CD4-positive, alpha-beta T cell treated with Interleukin-2 at 100 ng/mL for 4 hours (primary cell): ENCODE measurements at places on chromosomes 3 and 15.

- no peak for DNase-seq
These were observed 55.9 kb upstream of the MCTP2 start for GRCh38 chr15:94175420-94175819.

- no peak for DNase-seq
These were observed 186.5 kb downstream of the FOXP1 start for GRCh38 chr3:71397046-71397445.

DNA sequence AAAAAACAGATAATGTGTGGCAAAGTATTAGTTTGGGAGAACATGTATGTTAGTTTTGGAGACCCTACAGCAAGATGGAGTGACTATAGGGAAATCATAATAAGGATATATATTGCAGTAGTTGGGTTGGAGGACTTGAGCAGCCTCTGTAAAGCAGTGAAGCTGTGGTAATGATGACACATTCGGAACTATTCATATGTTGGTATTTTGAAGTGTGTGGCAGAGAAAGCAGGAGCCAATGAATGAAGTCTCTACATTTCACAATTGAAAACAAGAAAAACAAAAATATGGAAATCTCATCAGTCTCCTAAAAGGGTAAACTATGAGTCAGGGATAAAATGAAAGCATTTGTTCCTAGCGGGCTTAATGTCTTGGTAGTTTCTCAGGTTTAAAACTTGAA lies 645.9 kb downstream of the OTOL1 start:
- DNase-seq = no peak

- peak; percentile 87 for DNase-seq
These were observed at the start of gene KPNA1 for GRCh38 chr3:122514123-122515019. Gene KPNA1 (minus strand): TSS chr3:122514939. CDS start chr3:122496565, 18,374 bp downstream.

- no peak for DNase-seq
These were observed 34.3 kb upstream of the PLSCR2 start for GRCh38 chr3:146503461-146504202.
